ENCODE measurements at places on chromosomes 7 and 10.

DNA sequence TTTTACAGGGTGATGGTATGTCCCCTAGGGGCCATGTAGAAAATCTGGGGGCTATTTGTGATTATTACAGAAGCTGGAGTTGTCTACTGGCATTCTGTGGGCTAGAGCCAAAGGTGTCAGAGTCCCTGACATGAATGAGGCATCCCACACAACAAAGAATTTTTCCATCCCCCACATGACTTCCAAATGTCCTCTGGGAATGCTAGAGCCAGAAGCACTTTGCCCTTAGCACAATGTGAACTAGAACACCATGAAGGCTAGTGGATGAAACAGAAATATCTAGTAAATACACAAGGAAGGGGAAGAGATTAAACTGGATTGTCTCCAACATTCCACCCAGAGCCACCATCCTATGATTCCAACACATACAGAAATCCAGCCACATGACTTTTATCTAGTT lies 46.9 kb downstream of the FAM13C start:
- DNase-seq: no peak

DNA sequence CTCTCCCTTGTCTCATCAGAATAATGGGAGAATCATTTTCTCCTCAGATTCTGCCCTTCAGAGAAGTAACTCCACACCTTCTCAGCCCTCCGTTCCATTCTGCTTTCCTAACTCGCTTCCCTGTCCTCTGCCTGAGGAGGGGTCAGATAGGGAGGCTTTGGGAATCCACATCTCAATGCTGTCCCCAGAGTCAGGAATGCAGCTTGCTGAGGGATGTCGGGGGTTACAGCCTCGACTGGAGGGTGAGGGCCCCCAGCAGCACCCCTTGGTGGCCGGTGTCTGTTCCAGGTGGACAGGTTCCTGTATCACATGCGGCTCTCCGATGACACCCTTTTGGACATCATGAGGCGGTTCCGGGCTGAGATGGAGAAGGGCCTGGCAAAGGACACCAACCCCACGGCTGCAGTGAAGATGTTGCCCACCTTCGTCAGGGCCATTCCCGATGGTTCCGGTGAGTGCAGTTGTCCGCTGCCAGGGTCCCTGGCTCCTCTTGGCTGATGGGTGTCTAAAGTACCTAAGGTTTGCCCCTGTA lies 6.9 kb downstream of the HKDC1 start:
- no peak for DNase-seq

DNA sequence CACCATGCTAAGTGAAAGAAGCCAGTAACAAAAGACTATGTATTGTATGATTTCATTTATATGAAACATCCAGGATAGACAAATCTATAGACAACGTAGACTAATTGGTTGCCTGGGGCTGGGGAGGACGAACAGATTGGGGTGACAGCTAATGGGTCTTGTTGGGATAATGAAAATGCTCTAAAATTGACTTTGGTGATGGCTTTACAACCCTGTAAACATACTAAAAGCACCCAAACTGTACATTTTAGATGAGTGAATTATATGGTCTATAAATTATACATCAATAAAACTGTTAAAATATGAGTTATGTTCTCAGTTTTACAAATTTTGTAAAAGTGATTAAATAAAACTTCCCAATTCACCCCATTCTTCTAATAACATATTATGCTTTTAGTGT lies 261.5 kb downstream of the ELMO1 start:
- no peak for DNase-seq

GRCh38 chr7:5545222-5545914 lies 121.7 kb upstream of the TNRC18 start:
- DNase-seq: no peak

DNA sequence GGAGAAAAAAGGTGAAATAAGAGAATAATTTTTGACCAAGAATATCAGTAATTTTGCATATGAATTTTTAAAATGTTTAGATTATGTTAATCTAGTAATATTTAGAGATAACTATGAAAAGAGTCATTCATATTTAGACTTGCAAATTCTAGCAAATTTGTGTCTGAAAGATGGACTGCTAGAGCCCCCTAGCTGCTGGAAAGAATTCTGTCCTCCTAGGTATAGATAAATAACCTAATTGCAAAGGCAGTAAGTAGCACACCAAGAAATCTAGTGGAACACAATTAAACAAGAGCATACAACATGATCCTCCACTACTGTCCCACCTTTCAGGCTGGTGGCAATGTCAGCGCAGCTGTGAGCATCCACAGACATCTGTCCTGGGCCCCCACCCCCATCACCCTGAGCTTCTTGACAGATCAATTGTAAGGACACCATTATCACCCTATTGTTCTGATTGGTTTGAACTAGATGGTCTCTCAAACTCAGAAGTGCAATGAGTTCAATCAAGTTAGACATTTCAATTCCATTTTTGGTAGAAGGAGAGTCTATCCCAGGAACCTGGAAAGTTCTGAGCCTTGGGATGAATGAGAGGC lies 15.0 kb upstream of the GFRA1 start:
- DNase-seq: peak; percentile 44

- DNase-seq: no peak
Measured at GRCh38 chr10:131396121-131397050, 84.9 kb upstream of the TCERG1L start.

- no peak for DNase-seq
Measured at GRCh38 chr10:123399276-123399839, 245.2 kb downstream of the BUB3 start.

DNA sequence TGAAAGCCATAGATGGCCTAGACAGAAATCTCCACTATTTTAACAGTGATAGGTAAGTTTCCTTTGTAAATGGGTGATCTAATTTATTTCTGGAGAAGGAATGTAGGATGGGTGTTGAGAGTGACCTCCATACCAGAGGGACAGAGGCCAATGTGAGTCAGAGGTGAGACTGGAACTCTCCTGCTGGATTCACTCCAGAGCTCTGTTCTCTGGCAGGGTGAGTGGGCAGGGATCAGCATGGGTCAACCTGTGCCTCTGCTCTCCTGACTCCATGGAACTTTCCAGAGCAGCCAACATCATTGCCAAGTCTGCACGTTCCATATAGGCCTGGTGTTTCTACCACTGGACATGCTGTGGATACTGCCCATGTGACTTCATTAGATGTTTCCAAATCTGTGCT lies 11.4 kb downstream of the AKR1C3 start:
- DNase-seq: no peak

GRCh38 chr10:110994406-110995086 lies 75.1 kb downstream of the SHOC2 start:
- DNase-seq: no peak

DNA sequence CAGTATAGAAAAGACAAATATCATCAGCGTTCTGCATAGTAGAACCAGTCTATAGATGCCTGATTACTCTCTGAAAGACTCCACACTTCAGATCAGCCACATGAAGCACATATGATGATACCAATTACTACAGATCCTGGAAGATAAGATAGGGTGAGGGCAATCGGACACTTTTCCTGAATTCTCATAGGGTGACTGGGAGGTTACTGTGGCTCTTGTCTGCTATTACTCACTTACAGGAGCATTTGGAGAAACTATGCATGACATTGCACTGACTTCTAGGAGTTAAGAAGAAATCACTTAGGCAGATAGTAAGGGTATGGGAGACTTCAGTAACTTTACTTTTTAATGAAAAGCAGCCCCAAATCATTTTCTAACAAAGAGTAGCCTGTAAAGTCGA lies 1140.9 kb downstream of the XPNPEP1 start:
- DNase-seq: no peak

DNA sequence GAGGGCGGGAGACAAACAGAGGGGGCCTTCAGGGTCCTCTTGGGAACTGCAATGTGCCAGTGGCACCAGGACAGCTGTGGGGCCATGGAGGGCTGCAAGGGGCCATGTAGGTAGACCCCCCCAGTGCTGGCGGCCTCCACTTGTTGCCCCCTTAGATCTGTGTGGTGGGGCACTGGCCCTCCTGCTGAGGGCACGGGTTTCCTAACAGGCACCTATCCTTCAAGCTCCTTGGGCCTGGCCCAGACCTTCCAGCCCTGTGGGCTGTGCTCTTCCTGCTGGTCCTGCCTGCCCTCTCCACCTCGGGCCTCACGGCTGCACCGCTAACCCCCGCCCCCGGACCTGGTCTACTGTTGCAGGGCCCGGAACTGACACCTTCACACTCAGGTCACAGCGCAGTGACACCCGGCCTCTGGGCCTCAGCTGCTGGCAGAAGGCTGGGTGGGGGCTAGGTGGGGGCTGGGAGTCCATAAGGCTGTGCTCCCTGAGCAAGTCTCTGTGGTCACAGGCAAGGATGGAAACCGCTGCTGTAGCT lies 12.6 kb downstream of the RASGEF1A start:
- no peak for DNase-seq

DNA sequence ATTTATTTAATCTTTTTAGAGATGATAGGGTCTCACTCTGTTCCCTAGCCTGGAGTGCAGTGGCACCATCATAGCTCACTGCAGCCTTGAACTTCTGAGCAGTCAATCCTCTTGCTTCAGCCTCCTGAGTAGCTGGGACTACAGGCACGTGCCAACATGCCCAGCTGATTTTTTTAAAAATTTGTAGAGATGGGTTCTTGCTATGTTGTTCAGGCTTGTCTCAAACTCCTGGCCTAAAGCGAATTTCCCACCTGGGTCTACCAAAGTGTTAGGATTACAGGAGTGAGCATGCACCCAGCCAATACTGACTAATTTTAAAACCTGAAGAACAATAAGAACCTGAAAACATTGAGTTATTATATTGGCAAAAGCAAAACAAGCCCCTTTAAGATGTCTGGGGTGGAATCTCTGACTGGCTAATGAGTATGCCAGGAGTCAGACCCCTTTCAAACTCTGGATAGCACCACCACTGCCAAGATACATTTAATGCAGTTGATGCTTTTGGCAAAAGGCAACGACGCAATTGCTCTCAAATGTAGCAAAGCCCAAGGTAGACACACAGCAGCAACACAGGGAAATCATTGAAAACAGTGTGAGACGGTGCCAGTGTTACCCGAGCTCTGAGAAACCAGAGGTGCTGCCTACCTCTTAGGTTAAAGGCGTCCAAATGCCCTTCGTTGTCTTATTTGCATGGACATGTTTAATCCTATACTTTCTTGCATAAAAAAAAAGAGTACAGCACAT lies 40.7 kb upstream of the TOMM7 start:
- no peak for DNase-seq

DNA sequence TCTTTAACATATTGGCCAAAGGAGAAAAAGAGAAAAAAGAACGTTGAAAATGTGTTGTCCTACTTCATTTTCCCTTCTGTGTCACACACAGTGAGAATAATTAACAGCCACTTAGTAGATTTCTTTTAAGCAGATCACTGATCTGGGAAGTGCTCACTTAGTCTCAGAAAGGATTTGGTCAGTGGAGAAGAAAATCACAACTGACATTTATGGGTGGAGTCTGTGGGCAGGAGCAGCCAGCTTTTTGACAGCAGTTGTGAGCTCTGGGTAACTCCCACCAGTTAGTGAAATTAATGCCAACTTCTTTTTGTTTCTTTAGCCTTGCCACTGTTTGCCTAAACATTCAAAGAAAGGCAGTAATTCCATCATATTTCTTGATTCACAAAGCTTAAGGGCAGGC lies 49.7 kb downstream of the CDK14 start:
- no peak for DNase-seq

- DNase-seq: no peak
Measured at GRCh38 chr7:133394369-133394768, 141.5 kb downstream of the EXOC4 start.

GRCh38 chr7:91811236-91811635 lies 69.3 kb downstream of the MTERF1 start:
- DNase-seq: no peak

- DNase-seq: no peak
Measured at GRCh38 chr10:75406462-75407223, 5.1 kb upstream of the ZNF503 start.

- DNase-seq: no peak
Measured at GRCh38 chr7:101960985-101961708, 143.7 kb downstream of the CUX1 start.

DNA sequence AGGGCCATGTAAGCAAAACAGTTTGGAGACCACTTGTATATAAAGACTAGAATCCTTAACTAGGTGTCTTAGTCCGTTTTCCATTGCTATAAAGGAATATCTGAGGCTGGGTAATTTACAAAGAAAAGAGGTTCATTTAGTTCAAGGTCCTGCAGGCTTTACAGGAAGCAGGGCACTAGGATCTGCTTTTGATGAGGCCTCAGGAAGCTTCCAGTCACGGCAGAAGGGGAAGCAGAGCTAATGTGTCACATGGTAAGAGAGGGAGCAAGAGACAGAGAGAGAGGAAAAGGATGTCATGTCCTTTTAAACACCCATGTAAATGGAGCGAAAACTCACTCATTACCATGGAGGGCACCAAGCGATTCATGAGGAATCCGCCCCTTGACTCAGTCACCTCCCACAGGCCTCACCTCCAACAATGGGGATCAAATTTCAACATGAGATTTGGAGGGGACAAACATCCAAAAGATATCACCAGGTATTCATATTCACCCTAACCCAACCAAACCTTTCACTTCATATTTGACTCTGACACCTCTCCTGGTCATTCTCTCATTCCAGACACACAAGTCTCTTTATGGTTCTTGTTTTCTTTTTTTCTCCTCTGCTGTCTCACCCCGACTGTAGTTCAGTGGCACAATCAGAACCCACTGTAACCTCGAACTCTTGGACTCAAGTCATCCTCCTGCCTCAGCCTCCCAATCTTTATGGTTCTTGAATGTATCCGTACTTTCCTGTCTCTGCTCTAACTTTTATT lies 30.1 kb upstream of the ASAH2 start:
- DNase-seq: no peak

GRCh38 chr7:44277391-44277790 lies 48.0 kb downstream of the CAMK2B start:
- no peak for DNase-seq

DNA sequence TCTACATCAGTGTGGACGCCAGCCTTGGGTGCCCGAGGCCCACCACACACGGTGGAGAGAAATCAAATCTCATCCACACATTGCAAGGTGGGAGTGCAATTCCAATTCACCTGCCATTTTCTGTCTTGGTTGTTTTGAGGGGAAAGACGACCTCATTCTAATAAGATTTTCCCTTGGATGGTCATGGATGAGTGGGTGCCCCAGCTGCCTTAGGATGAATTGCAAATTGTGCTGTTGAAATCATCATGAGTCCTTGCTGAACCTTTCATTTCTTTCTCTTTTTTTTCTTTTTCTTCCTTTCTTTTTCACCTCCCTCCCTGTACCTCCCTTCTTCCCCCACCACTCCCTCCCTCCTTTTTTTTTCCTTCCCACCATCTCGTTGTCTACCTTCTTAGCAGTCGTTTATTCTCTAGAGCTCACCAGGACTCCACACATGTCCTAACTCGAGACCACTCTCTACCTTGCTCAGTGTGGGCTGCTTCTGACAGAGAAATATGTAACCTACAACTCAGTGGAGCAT lies 266.9 kb upstream of the NFE2L3 start:
- DNase-seq: no peak

DNA sequence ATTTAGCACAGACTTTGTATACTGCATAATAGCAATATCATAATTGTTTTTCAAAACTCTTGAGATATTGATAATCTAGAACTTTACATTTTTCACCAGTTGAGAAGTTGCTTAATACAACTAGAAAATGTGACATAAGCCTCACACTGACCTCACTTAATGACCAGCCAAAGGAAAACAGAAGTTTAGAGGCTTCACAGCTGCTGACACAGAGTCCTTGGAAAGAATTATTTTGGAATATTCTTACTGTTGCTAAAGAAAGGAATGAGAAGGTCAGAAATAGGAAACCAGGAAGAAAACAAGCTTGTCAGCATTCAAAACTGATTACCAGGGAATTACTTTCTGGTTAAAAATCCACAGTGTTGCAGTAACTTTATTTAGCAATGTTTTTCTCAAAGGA lies 35.5 kb upstream of the WASL start:
- DNase-seq: peak; percentile 65

Data from fibroblast of lung (primary cell).